ENCODE measurements at places on chromosomes 7 and 10.

- peak; percentile 36 for DNase-seq
These were observed 218.9 kb downstream of the DOCK4 start for GRCh38 chr7:111987115-111987826.

DNA sequence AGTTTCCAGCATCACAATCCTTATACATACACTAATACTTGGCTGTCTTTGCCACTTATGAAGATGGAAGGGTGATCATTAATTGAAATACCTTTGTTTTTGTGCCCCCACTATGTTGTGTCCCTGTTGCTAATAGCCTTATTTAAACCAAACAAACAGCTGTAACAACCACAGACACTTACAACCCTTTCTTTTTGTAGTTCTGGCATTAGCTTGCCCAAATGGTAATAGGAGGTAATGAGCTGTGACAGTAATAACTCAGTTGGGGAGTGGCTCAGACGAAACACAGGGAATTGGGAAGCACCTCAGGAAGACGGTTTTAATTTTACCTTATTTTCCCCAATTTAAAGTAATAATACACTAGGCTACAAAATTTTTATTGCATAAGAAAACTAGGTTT lies 83.4 kb downstream of the MDFIC start:
- DNase-seq, result no peak

DNA sequence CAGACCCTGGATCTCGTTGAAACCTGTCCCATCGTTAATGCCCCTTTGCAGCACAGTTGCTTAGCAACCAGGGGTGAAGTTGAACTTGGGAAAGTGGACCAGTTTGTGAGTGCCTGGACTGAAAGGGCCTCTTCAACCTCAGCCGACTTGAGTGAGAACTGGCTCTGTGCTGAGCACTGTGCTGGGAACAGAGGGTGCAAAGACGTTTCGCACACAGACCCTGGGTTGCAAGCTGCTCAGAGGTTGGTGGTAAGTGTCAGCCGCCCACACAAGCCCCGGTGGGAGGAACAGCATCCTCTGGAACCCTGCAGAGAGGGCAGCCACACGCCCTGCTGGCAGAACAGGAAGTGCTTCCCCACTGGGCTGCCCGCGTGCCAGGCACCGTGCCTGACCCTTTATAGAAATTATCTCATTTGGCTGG lies 89.2 kb downstream of the CARD11 start:
- no peak for DNase-seq

DNA sequence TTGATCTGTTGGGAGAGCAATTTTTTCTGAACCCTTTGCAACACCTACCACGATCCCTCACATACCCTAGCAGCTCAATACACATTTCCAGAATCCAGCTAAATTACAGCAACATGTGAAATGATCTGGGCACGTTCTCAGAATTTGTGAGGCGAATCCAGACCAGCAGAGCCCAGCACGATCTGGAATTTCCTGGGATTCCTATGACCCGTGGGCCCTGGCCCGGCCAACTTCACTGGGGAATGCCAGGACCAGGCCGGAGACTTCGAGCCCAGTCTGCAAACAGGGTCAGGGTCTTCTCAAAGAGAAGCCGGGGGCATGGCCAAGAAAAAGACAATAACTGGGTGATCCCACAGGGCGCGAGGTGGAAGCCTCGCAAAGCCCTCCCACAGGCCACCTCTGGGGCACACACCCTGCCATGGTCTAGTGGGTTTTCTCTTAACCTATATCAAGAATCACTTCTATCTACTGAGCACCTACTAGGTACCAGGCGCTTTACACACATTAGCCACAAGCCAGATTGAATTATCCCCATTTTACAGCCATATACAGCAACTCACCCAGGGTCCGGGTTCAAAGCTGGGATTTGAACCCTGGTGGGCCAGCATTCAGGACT lies 33.8 kb downstream of the FAM53B start:
- DNase-seq, result no peak

GRCh38 chr7:47402941-47403866 lies 178.7 kb downstream of the TNS3 start:
- no peak for DNase-seq
